Skin of body (tissue), 3 donors: ENCODE measurements at places on chromosomes 3 and 15. TPM values are rescaled to one million over a fixed set of nuclear protein-coding genes. Genes with fewer than 3 reads are reported as not detected.

- no peak for DNase-seq
Measured at GRCh38 chr3:39113291-39113690, 5.8 kb downstream of the TTC21A start.

DNA sequence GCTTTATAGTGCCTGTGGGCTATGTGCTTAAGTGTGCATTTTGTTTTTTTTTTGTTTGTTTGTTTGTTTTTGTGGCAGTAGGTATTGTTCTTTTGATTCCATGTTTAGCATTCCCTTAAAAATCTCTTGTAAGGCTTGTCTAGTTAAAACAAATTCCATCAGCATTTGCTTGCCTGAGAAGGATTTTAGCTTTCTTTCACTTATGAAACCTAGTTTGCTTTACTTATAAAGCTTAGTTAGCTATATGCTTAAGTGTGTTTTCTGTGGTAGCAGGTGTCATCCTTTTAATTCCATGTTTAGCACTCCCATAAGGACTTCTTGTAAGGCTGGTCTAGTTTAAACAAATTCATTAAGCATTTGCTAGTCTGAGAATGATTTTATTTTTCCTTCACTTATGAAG lies 17.3 kb downstream of the IL16 start:
- DNase-seq, result no peak

- no peak for DNase-seq
Measured at GRCh38 chr3:10350324-10350985, 29.5 kb upstream of the SEC13 start.

- DNase-seq, result no peak
Measured at GRCh38 chr15:51658664-51659063, 22.6 kb upstream of the SCG3 start.

GRCh38 chr3:152402695-152403451 lies 134.1 kb downstream of the MBNL1 start:
- DNase-seq, result no peak

The ITGB5 gene
- 74.8 TPM for total RNA-seq

The SGO1 gene
- 4.4 TPM for total RNA-seq

The CEMIP gene
- 6.5 TPM for total RNA-seq
